ENCODE measurements at places on chromosomes 6 and 20. TPM values are rescaled to one million over a fixed set of nuclear protein-coding genes. Genes with fewer than 3 reads are reported as not detected.
A peak's percentile ranks its signal among the peaks of the same experiment; 100 is the strongest.

Gene ATRN
- total RNA-seq: 7.6 TPM

Gene UBE2V1
- 177 TPM for total RNA-seq

Gene SNRNP48
- total RNA-seq: 19.4 TPM

Gene OPRL1
- 0.50 TPM for total RNA-seq

Gene PSMB9
- 210 TPM for total RNA-seq

Gene SPATA25
- total RNA-seq: 1.0 TPM

Gene CCN6
- 0.32 TPM for total RNA-seq

Gene THEMIS
- total RNA-seq: 22.9 TPM

DNA sequence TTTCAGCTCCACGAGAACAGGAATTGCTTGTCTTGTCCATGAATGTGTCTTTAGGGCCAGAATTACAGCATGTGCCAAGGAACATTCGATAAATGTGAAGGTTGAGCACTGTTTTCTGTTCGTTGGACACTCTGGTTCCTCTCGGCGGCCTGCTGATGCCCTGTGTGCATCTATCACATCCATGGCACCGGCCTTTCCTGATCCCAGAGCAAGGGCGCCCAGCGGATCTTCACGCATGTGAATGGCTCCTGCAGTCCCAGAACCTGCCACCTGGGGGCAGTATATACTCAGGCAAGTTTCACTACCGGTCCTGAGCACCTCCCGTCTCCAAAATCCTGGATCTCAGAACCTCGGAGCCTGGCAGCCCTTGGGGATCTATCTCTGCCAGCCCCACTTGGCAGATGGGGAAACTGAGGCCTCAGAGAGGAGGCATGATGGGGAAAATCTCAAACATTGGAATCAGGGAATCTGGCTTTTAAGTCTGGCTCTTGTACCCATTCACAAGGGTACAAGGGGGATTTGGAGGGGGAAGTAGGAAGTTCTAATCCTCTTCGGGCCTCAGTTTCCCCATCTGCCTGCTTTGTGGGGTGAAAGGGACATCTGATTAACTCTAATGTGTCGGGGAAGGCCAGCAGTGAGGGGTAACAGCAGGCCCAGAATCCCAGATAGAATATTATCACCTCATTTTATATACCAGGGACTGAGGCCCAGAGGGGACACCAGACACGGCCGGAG, 4.3 kb upstream of the CEBPB start:
- H3K36me3 ChIP-seq: no peaks in the 10 kb centered on the region
- H3K27me3 ChIP-seq: peaks cover 18% of the 10 kb centered on the region
- DNase-seq: peak; percentile 94
- H3K4me3 ChIP-seq: no peak overlapping the region

DNA sequence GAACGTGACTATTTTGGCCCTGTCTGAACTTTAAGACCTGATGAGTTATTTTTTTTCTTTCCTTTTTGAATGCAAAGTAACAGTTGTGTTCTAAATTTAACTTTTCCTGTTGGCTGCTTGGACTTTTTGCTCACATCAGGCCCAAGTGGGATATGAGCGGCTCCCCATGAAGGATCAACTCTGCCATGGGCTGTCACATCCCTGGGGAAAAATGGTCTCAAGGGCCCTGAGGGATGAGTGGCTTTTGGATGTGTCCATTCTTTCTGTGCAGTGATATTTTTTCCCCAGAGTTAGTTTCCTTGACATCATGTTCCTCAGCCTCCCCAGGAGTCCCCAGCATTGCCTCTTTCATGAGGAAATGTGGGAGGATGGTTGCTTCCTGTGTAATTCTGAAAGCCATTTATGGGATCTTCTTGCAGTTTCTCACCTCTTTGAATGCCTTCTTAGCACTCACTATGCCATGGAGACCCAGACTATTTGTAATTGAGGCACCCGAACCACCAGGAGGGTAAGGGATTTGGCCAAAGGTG, 92.5 kb downstream of the SLC24A3 start:
- no peaks in the 10 kb centered on the region for H3K36me3 ChIP-seq
- no peak for DNase-seq
- H3K27ac ChIP-seq: no peak overlapping the region
- H3K4me3 ChIP-seq: no peak overlapping the region

DNA sequence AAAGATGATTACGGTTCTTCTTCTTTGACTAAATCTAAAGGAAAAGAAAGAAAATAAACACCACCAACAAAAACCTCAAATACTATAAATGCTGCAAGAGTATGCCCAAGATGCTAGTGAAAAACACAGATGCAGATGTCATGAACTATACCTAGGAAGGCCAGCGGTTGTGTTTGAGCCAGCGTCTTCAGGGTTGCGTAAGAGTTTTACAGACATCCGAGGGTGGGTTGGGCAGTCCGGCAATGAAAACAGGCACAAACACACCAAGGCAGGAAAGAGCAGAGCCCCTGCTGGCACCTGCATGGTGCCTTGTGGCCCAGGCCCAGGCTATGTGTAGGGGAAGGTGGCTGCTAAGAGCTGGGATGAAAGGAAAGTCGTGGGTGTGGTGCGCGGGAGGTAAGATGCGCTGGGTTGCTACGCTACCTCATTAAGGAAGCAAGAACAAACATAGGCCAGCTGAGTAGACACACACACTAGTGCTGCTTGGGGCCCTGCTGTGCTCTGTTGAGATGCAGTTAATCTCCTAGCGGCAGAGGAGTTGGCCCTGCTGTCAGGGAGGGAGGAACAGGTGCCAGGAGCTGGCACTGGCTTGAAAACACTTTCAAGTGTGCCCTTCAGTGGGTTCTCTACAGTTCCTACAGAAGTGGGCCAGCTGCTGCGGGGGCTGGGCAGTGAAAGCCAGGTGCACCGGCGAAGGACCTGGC, 170.2 kb upstream of the PLN start:
- no peak overlapping the region for H3K4me3 ChIP-seq
- DNase-seq: peak; percentile 4
- H3K27ac ChIP-seq: no peak overlapping the region
- no peaks in the 10 kb centered on the region for H3K27me3 ChIP-seq

DNA sequence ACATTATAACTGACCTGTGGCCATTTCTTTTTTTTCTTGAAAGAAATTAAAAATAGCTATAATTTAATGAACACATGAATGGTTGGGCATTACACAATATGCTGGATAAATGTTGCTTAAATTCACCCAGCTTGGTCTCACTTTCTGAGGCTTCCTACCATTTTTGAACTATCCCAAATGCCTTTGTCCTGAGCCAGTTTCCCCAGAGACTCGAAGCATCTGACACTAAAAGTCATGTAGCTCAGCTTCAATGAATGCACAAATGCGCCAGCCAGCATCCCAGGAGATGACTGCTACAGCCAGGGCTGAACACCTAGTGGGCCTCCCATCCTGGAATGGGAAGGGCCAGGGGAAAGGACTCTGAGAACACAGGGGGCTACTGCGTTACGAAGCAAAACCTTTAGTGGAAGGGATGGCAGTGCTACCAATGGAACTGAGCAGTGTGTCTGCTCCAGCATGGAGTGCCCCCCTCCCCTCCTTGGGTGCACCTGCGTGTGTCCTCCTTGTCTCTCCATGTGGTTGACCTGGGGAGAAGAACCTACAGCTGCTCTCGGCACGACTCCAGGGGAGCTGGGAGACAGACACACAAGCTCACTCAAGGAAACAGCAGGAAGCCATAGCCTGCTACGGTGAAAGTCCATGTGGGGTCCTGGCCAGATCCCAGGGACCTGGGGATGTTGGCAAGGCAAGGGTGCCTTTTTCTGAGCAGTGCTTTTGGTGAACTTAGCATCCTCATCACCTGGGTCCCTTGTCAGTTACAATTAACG, 60.9 kb downstream of the IRF4 start:
- no peak for DNase-seq
- H3K27ac ChIP-seq: no peak overlapping the region
- peaks cover 13% of the 10 kb centered on the region for H3K36me3 ChIP-seq
- no peaks in the 10 kb centered on the region for H3K27me3 ChIP-seq
- H3K4me3 ChIP-seq: no peak overlapping the region

GRCh38 chr6:95364016-95364604, 213.2 kb upstream of the MANEA start:
- no peak for DNase-seq
- H3K27ac ChIP-seq: no peak overlapping the region
- H3K4me3 ChIP-seq: no peak overlapping the region
- no peaks in the 10 kb centered on the region for H3K36me3 ChIP-seq
- no peaks in the 10 kb centered on the region for H3K4me1 ChIP-seq

GRCh38 chr6:164075981-164076615, 661.6 kb downstream of the QKI start:
- no peaks in the 10 kb centered on the region for H3K36me3 ChIP-seq
- DNase-seq: no peak
- H3K4me3 ChIP-seq: no peak overlapping the region
- H3K4me1 ChIP-seq: no peaks in the 10 kb centered on the region
- H3K27ac ChIP-seq: no peak overlapping the region

GRCh38 chr6:2911171-2911570, 8.1 kb upstream of the SERPINB9 start:
- no peak for DNase-seq
- peaks cover 2% of the 10 kb centered on the region for H3K27me3 ChIP-seq
- H3K36me3 ChIP-seq: no peaks in the 10 kb centered on the region

DNA sequence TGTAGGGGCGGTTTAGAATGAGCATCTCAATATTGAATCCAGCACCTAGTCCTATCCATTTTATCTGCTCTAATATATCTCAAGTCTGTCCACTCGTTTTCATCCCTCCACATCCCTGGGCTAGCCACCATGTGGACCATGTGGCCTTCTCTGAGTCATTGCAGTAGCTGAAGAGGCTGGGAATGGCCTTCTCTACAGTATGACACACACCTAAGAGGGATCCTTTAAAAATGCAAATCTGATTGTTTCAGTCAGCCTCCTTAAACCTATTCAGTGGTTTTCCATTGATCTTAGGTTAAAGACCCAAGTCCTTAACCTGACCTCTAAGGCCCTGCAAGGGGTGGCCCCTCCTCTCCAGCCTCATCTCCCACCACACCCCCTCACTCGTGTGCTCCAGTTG, 9.4 kb downstream of the RING1 start:
- H3K27ac ChIP-seq: no peak overlapping the region
- H3K27me3 ChIP-seq: peaks cover 41% of the 10 kb centered on the region
- H3K4me1 ChIP-seq: peaks cover 16% of the 10 kb centered on the region
- no peak overlapping the region for H3K4me3 ChIP-seq

DNA sequence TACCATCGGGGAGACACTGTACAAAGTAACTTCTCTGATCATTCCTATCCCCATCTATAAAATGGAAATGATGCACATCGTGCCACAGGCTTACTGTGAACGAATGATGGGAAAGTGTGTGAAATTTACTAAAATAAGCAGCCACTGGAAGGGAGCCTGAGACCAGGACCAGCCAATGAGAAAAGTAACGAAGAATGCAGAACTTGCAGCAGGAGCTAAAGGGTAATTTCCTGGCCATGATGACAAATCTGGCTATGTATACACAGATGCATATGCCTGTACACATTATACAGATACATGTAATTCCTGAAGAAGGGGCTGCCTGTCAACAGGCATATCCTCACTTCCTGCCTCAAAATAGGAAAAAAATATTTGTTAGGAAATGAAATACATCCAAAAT, 47.4 kb downstream of the GMDS start:
- H3K27me3 ChIP-seq: peaks cover 2% of the 10 kb centered on the region
- DNase-seq: no peak
- peaks cover 2% of the 10 kb centered on the region for H3K36me3 ChIP-seq
- H3K27ac ChIP-seq: no peak overlapping the region
- no peaks in the 10 kb centered on the region for H3K4me1 ChIP-seq

- no peaks in the 10 kb centered on the region for H3K36me3 ChIP-seq
- no peak for DNase-seq
- no peaks in the 10 kb centered on the region for H3K4me1 ChIP-seq
Measured at GRCh38 chr6:1240766-1241318, 71.1 kb upstream of the FOXQ1 start.

- no peak overlapping the region for H3K27ac ChIP-seq
- no peaks in the 10 kb centered on the region for H3K36me3 ChIP-seq
- peaks cover 9% of the 10 kb centered on the region for H3K4me1 ChIP-seq
- no peak for DNase-seq
Measured at GRCh38 chr20:2616634-2617033, 35.8 kb upstream of the NOP56 start.

DNA sequence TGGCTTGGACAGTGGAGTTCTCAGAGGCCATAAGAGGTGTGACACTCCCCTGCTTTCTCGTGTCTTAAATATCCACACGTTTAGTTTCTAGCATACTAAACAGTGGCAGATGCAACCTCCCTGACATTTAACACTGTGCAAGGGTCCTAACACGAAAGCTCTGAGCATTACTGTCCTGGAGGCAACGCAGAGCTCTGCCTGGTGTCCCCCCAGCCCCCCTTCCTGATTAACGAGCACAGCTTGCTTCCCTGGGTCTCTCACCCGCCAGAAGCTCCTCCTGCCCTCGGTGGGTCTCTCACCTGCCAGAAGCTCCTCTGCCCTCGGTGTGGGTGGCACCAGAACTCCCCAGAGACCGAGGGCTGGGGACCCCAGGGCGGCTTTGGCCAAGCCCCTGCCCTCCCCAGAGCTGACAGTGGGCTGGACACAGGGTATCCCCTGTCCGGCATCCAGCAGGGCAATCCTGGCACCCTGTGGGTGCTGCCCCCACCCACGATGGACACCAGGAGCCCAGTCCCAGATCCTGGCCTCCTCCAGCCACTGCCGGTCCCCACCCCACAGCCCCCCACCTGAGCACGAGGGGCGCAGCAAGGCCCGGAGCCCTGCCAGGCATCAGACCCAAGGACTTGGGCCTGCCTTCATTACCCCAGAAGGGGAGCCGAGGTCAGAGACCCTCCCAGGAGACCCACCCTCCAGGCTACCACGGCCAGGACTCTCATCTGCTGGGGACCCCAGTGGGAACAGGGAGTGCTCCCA, 12.4 kb upstream of the KCNQ2 start:
- H3K27me3 ChIP-seq: peaks cover 19% of the 10 kb centered on the region
- no peak overlapping the region for H3K27ac ChIP-seq
- no peaks in the 10 kb centered on the region for H3K36me3 ChIP-seq
- no peak overlapping the region for H3K4me3 ChIP-seq
- peaks cover 3% of the 10 kb centered on the region for H3K4me1 ChIP-seq
- no peak for DNase-seq

- peaks cover 7% of the 10 kb centered on the region for H3K4me1 ChIP-seq
- no peak overlapping the region for H3K4me3 ChIP-seq
- H3K27me3 ChIP-seq: peaks cover 28% of the 10 kb centered on the region
- H3K27ac ChIP-seq: no peak overlapping the region
Measured at GRCh38 chr20:31872406-31872805, 2.0 kb downstream of the TTLL9 start.

GRCh38 chr6:55773620-55774216, 101.7 kb downstream of the BMP5 start:
- H3K27me3 ChIP-seq: no peaks in the 10 kb centered on the region
- no peaks in the 10 kb centered on the region for H3K36me3 ChIP-seq
- no peak overlapping the region for H3K4me3 ChIP-seq
- H3K27ac ChIP-seq: no peak overlapping the region
- H3K4me1 ChIP-seq: no peaks in the 10 kb centered on the region
- no peak for DNase-seq

- no peak for DNase-seq
- no peaks in the 10 kb centered on the region for H3K4me1 ChIP-seq
- no peak overlapping the region for H3K27ac ChIP-seq
- H3K36me3 ChIP-seq: no peaks in the 10 kb centered on the region
- no peak overlapping the region for H3K4me3 ChIP-seq
Measured at GRCh38 chr6:56551409-56552120, 91.1 kb downstream of the DST start.
